ENCODE measurements at places on chromosomes 2 and 18.

GRCh38 chr2:159595410-159596046 lies 20.8 kb downstream of the BAZ2B start:
- no peak for DNase-seq

DNA sequence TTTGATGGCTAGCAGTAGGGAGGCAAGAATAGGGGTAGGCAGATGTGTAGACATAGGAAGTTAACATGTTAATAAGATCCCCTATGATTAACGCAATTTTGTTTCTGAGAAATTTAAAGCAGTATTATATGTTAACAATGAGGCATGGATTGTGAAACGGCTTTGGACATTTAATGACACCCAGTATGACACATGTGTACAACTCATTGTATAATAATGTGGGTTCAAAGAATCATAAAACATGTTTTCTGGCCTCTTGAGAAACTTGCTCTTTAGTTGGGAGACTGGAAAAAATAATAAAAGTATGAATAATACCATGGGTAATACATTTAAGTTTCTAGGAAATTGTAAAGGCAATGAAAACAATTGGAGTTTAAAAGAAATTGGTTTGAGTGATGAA lies 332.1 kb upstream of the CDH20 start:
- DNase-seq: no peak

GRCh38 chr2:16664809-16665747 lies 556 bp downstream of the CYRIA start:
- no peak for DNase-seq

DNA sequence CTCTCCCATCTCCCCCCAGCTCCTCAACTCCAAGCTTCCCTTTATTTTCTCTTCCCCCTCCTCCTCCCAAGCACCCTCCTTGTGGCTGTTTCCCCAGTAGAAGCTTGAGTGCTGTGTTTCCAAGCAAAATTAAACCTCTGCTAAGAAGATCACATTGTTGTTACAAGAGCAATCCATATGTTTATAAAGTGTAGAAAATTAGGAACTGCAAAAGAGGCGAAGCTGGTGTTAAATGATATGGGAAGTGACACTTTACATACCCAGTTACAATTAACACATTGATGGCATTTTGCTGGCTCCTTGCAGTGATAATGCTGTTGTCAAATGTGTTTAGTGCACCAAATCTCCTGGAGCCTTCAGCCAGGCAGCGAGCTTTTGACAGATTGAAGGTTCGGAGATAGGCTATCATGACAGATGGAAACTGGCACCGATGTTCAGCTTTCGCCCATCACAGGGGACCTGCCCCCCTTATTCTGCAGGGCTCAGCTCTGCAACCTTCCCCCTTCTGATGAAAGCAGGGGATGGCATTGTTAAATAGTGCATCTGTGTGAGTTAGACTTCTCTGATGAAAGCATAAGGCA lies 259.8 kb upstream of the ATP5MC3 start:
- no peak for DNase-seq

DNA sequence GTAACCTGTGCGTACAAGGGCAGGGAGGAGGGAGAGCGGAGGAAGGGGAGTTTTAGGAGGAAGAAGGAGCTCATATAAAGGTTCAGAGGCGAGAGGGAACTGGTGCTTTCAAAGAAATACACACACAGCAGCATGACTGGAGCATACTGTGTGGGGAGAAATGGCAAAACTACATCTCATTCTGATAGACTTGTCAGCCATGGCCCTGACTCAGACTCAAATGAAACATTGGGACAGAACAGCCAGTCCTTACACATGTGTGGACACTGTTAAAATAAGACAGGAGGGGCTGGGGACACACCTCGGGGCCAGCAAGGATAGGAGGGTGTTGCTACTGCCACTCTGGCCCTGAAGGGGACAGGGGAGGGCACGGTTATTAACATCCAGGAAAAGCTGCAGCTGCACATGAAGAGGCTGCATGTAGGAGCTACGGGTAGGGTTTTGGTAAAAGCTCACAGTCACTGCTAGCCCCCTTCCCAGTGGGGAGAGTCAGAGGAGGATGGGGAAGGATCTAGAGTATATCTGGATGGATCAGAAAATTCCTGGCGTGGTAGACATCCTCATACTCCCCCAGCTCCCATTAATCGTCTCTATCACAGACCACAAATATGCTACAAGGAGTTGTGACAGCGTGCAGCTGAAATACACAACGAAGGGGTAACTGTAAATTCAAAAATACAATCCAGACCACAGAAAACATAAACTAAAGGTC lies 110.5 kb downstream of the GATA6 start:
- DNase-seq: no peak

GRCh38 chr2:20631617-20632307 lies 19.1 kb downstream of the HS1BP3 start:
- no peak for DNase-seq

GRCh38 chr18:59672235-59672711 lies 24.9 kb downstream of the CCBE1 start:
- no peak for DNase-seq

DNA sequence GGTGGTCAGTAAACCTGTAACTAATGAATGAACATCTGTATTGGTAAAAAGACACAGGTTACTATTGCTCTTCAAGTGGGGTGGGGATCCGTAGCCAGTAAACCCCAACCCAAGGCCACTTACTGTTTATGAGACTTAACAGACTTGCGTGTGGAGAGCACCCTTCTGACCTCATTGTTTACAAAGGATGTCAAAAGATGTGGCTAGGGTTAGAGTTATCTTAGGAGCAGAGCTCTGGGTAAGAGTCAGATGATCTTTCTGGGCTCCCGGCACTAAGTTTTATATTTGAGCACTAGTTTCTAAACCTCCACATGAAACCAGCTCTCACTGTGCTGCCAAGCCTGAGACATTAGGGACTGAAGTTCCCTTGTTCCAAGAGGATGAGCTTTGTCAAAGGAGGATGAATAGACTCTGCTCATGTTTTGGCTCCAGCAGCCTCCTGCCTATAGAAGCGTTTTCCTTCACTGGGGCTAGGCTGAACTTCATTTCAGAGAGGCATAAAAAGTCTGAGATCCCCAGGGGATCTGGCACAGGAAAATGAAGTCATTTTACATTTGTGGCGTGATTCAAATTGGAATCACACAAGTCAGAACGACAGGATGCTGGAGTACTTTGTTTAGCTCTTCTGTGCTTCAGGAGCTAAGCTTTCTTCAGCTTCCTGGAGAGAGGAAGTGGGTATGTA lies 403.1 kb upstream of the TRIB2 start:
- DNase-seq: no peak

- DNase-seq: peak; percentile 11
Observed at GRCh38 chr18:74496508-74497323, 553 bp downstream of the CNDP2 start.

GRCh38 chr2:42459296-42459695 lies 34.5 kb downstream of the KCNG3 start:
- DNase-seq: no peak

- DNase-seq: no peak
Observed at GRCh38 chr18:22314420-22314819, 103.3 kb downstream of the CTAGE1 start.

DNA sequence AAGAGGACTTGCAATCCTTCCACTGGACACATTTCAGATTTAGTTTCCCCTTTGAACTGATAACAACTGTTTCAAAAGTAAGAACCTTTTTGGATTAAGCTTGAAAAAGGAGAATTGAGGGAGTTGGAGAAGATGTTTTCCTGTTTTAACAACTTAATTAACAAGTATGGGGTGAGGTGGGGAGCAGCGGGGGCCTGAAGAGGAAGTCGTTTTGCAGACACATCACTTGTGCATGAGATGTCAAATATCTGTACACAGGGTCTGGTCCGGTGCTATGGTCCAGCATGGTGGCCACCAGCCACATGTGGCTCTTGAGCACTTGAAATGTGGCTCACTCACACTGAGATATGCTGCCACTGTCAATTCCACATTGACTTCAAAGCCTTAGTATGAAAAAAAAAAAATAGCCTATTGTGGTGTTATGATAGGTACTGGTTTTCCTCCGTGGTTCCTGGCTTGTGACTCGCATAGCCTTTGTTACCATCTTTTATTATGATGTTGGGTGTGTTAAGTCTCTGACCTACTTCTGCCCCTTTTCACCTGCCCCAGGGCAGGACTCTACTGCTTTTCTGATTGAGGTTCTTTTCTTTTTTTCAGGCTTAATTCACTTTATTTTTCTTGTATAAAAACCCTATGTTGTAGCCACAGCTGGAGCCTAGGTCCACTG lies 205.5 kb downstream of the BCL2 start:
- no peak for DNase-seq

DNA sequence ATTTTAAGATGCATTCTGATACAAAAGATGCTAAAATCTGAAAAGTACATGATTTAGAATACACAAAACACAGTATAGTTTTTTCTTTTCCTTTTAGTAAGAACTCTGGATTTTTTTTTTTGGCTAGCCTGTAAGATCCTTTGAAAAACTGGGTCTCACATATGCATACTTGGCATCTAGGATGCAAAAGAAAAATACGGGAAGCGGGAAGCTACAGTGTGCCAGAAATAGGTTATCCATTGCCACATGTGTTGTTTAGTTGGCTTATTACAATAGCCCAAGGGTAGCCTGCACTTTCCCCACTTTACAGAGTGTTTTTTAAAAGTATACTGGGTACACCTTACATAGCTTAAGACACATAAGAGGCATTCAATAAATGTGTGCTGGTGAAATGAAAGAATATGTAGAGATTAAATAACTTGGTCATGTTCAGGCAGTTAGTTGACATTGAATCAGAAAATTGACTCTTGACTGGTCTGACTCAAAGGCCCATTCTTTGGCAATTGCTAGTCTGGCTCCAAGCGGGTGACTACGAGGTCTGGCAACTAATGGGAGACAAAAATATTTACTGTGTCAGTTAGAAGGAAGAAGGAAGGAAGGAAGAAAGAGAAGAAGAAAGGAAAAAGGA lies 286.8 kb upstream of the TRIB2 start:
- no peak for DNase-seq

- no peak for DNase-seq
Observed at GRCh38 chr18:37280701-37281393, 284.8 kb downstream of the CELF4 start.

- DNase-seq: no peak
Observed at GRCh38 chr2:148044322-148044721, 23.4 kb downstream of the MBD5 start.

GRCh38 chr2:66897181-66897580 lies 462.3 kb downstream of the MEIS1 start:
- DNase-seq: no peak

GRCh38 chr18:39602131-39602530 lies 2036.5 kb upstream of the CELF4 start:
- no peak for DNase-seq

DNA sequence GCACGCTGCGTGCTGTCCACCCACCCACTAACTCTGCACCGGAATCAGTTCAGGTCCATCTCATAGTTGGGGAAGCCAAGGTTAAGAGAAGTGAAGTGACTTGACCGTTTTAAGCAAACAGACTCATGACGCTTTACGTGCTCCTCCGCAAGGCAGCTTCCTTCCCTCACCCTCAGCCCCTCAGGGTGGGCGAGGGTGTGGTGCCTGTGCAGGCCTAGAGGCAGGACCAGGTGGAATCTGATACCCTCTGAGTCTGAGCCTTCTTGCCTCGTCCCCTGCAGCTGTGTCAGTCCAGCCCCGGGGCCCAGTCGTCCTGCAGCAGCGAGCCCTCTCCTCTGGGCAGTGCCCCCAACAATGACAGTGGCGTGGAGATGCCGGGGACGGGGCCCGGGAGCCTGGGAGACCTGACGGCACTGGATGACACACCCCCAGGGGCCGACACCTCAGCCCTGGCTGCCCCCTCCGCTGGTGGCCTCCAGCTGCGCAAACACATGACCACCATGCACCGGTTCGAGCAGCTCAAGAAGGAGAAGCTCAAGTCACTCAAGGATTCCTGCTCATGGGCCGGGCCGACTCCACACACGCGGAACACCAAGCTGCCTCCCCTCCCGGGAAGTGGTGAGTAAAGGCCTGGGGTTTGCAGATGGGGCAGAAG lies 250.5 kb downstream of the GLI2 start:
- DNase-seq: no peak

DNA sequence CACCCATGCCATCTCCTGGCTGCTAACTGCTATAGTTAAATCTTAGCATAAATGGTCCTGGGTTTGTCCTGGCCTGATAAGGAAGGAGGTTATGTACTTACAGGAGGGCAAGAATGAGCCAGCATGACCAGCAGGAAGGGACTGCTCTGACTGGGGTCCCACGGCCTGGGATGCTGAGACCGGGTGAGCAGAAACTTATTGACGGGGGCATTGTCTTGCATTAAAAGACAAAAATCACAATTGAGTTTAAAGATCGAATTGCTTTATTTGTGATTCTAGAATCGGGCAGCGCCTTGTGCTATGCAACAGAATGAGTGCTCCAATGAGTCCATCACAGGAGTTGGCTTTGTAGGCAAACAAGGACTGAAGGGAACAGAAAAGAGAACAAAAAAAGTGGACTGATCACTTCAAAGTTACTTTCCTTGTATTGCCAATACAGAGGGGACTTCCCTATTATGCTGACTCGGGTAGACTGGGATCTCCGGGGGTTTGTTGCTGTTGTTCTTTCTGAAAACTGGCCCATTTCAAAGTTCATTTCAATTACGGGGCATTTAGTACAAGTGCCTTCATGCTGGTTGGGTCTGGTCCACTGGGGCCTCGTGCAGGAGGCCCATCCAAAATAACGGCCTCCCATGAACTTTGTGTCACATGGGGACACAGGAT lies 87.1 kb upstream of the SLC66A3 start:
- no peak for DNase-seq

GRCh38 chr2:146433116-146433875 lies 1411.5 kb upstream of the ACVR2A start:
- no peak for DNase-seq

- no peak for DNase-seq
Observed at GRCh38 chr2:105917688-105918087, 173.0 kb downstream of the NCK2 start.

GRCh38 chr2:65678779-65679391 lies 246.5 kb upstream of the SPRED2 start:
- no peak for DNase-seq
